DMS153 (cell line): ENCODE measurements at places on chromosomes 4 and X.

DNA sequence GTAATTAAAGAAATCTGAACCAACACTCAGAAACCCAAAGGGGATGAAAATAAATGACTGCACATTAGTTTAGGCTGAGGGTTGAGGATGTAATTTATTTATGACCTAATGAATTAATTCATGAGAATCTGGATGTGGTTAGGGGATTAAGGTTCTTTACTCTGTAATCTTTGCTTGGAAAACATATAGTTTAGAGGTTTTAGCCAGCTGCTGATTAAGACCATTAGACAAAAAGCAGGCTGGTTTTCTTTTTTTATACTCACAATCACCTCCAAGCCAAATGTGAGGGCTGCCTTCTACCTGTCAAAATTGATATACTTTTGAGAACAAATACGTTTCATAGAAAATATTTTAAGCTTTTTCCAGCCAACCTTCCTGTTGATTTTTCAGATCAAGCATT lies 2705.8 kb downstream of the PCDH7 start:
- DNase-seq = no peak

GRCh38 chrX:19198473-19198872 lies 76.2 kb upstream of the ADGRG2 start:
- DNase-seq = no peak

DNA sequence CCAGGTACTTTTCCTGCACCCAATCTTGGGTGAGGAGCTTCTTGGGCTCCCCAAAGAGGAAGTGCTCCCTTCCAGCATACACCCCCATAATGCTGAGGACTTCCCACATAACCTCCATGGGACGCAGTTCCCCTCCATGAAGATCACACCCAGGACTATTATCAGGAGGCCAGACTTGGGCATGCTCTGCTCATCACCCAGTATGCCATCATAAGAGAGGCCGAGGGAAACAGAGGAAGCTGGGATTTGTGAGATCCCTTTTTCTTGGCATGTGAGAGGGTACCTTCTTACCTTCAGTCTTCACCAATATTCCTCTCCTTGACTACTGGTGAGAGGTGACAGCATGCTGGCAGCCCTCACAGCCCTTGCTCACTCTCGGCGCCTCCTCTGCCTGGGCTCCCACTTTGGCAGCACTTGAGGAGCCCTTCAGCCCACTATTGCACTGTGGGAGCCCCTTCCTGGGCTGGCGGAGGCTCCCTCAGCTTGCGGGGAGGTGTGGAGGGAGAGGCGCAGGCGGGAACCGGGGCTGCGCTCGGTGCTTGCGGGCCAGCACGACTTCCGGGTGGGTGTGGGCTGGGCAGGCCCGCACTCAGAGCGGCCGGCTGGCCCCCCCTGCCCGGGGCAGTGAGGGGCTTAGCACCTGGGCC lies 15.7 kb upstream of the HSFX1 start:
- no peak for DNase-seq

GRCh38 chr4:169271692-169272007 lies 894 bp upstream of the SH3RF1 start:
- no peak for DNase-seq

DNA sequence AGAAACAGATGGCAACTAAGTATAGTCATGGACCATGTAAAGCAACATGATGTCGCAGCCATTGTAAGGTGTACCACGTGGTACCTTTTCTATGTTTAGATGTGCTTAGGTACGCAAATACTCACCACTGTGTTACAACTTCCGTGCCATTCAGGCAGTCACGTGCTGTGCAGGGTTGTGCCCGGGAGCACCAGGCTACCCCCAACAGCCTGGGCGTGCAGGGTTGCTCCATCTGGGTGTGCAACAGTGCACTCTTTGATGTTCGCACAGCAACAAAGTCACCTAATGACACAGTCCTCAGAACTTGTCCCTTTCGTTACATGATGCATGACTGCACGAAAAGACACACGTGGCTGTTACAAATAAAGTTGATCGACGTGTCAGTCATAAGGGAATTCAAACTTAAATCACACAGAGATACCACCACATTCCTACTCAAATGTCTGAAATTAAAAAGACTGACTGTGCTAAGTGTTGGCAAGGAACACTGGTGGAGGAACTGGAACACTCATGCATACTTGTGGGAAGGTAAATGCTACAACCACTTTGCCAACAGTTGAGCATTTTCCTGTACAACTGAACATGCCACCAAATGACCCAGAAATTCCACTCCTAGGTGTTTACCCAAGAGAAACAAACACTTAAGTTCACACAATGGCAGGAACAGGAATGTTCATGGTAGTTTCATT lies 24.3 kb downstream of the CPLX1 start:
- peak; percentile 8 for DNase-seq

DNA sequence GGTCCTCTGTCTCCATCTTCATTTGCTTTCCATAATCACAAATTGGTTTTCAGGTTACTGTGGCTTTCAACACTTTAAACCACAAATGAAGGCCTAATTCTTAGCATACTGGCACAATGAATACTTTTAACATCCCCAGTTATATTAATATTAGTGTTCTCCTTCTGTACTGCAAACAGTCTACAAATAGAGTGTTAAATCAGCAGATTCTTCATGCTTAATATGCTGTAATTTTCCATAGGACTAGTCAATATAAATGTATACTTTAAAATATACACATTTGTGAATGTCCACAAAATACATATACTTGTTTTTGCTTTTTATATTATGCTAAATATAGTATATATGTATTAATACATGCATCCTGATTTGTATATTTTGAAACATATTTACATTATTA lies 72.6 kb downstream of the SH3RF1 start:
- DNase-seq = no peak

- no peak for DNase-seq
Observed at GRCh38 chr4:26227601-26228229, 93.1 kb upstream of the RBPJ start.

DNA sequence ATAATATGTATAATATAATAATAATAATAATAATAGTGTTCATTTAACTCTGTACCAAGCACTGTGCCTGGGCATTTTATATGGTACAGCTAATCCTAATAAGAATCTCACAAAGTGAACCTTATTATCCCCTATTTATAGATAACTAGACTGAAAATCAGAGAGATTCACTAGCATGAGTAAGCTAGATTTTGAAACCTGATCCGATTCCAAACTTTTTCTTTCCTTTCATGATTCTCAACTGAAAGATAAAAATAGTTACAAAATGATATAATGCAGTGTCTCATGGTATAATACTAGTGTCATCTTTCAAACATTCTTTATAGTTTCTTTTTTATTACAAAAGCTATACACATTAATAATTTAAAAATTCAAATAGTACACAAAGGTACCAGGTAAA lies 55.9 kb upstream of the RNF128 start:
- DNase-seq = no peak

GRCh38 chr4:186118582-186118981 lies 14.1 kb downstream of the FAM149A start:
- no peak for DNase-seq

DNA sequence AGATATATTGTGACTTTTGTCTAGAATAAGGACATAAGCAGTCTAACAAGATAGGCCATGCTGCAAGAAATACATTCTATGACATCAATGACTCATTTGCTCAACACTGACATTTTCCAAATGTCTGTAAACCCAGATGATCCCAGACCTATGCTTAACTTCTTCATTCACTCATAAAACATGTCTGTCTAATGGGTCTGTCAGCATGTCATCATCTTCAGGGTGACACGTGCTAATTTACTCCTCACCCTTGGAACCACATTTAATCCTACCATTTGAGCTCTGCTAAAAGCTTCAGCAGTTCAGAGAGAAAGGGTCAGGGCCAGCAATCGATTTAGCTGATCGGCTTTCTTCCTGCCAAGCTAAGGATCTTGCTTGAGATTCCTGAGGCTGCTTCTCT lies 109.4 kb upstream of the MAP3K15 start:
- DNase-seq = no peak

DNA sequence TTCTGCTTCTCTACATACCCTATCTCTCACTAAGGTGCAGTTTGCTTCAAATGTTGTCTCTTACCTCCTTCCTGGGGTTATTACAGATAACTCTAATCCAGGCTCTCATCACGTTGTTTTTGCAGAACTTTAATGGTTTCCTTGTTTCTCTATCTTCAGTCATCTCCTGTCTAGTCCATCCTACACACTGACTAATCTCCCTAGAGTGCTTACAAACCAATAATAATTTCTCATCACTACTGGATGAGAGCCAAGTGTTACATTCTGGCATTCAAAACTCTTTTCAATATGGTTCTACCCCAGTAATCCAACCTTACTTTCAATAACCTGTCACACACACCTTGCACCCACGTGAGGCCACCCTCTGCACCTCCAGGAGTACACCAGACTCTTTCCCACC lies 86.1 kb downstream of the SYNPO2 start:
- no peak for DNase-seq

DNA sequence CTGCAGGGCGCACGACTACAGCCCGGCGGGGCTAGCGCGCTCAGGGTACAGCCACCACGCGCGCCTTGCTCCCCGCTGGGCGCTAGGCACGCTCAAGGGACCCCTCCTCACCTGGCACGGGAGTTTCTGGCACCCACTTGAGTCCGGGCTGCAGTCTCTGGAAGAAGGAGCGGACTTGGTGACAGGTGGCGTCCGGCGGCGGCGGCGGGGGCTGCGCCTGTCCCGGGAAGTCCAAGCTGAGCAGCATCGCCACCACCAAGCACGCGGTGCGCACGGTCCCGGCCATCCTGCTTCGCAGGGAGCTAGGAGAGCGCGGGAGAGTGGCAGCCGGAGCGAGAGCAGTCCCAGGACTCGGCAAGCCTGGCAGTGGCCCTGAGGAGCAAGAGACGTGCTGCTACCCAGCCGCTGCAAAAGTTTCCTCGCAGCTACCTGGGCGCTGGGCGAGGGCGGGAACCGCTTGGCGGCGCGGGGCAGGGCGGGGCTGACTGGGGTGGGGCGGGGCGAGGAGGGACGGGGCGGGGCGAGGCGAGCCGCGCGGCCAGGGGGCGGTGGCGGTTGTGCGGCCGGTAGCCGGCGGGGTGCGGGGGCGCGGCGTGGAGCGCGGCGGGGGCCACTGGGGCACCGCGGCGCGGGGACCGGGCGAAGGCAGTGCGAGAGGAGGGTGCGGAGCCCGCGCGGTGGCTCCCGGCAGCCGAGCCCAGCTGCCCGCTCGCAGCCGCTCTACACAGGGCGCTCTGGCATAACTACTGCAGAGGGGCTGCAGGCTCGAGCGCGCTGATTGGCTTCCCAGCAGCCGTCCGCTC lies at the start of gene GPC3:
Gene GPC3 (minus strand): TSS at position 431 of the 803 bp plus-strand sequence.
- DNase-seq = peak; percentile 50

- no peak for DNase-seq
Observed at GRCh38 chrX:49129427-49129826, 5.9 kb upstream of the GPKOW start.

- DNase-seq = no peak
Observed at GRCh38 chr4:176939445-176939844, 146.7 kb upstream of the VEGFC start.

GRCh38 chr4:121070274-121070673 lies 2.1 kb downstream of the NDNF start:
- no peak for DNase-seq

- DNase-seq = no peak
Observed at GRCh38 chr4:100633269-100633668, 115.4 kb upstream of the EMCN start.

- no peak for DNase-seq
Observed at GRCh38 chr4:65799513-65799912, 129.2 kb upstream of the EPHA5 start.

DNA sequence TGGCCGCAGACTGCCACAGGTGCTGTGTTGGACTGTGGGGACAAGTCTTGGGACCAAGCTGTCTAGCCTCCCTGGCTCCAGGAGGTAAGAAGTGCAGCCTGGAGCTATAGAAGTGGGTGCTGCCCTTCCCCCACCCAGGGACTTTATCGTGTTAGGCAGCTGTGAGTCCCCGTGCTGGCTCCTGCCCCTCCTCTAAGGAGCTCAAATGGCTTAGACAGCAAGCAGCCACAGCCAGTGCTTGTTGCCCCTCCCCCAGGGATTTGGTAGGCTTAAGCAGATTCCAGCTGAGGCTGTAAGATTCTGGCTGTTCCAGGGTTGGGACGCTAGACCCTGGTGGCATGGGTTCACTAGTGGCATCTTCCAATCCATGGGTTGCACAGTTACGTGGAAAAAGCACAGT lies 979.4 kb upstream of the PCDH10 start:
- DNase-seq = no peak

GRCh38 chrX:95076449-95076848 lies 1402.4 kb downstream of the FAM133A start:
- peak; percentile 2 for DNase-seq

- no peak for DNase-seq
Observed at GRCh38 chr4:96025011-96025410, 185.1 kb downstream of the PDHA2 start.

GRCh38 chr4:10192331-10192730 lies 75.7 kb upstream of the WDR1 start:
- no peak for DNase-seq

GRCh38 chrX:133550665-133551485 lies 135.6 kb upstream of the GPC4 start:
- no peak for DNase-seq

DNA sequence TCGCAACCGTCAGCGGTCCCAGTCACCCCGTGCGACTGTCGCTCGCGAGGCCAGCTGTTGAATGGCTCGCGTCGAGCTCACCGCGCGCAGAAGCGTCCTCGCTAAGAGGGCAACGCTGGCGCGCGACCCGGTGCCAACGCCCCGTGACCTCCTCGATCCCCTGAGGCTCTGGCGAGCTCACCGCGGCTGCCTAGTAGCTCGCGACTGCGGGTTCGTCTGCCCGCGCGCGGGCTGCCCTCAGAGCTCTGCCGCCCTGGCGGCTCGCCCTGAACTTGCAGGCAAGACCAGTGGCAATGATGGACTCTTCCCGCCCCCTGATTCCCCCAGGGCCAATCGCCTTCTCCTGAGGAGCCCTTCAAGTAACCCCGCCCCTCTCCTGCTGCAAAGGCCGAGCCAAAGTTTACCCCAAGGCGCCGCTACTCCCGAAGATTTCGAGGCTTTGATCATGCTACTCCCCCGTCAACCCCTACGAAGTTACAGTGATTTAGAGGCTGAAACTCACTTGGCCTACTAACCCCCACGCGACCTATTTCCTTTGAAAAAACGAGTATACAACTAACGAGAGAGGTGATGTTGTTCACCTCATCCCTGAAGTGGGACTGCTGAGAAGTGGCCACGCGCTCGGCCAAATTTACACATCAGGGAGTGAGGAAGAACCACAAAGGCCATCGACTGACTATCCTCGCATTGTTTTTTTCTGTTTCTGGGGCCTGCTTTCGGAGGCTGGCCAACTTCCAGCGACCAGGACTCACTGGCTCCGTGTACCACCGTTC lies 37.5 kb downstream of the PGRMC1 start:
- no peak for DNase-seq

DNA sequence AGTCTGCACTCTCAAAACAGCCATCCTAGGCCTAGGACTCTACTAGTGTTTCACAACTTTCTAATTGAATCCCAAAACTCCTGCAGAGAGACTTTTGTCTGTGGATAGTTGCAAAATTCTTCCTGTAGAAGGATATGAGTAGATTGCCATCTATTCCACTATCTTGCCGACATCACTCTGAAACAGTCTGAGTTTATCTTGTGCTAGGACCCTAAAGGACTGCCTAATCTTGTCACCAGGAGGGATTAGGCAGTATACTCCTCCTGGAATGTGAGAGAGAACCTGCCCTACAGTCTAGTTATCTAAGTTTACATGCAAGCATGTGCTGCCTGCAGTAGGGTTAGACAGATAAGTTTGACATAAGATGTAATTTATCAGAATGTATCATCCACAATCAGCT lies 1646.6 kb upstream of the PCDH7 start:
- DNase-seq = no peak
